Esophagus mucosa (tissue), 1 donor: ENCODE measurements at places on chromosomes 13 and 19. TPM values are rescaled to one million over a fixed set of nuclear protein-coding genes. Genes with fewer than 3 reads are reported as not detected.

The COX7A1 gene
- 3.5 TPM for total RNA-seq

The ZNF723 gene
- total RNA-seq: not detected

The ZNF20 gene
- 1.7 TPM for total RNA-seq

The ZNF420 gene
- total RNA-seq: 4.2 TPM

The MIR17HG gene
- 3.5 TPM for total RNA-seq

The SIGLEC8 gene
- total RNA-seq: not detected

The ZNF490 gene
- total RNA-seq: 5.2 TPM

The ZNF560 gene
- not detected for total RNA-seq

The ZNF382 gene
- 0.72 TPM for total RNA-seq

The RPL18 gene
- total RNA-seq: 1,668 TPM

The RNF17 gene
- not detected for total RNA-seq

The PTGER1 gene
- total RNA-seq: 0.44 TPM

The SKA3 gene
- 7.7 TPM for total RNA-seq

The ZNF835 gene
- 0.04 TPM for total RNA-seq

The KIR2DL1 gene
- total RNA-seq: not detected

DNA sequence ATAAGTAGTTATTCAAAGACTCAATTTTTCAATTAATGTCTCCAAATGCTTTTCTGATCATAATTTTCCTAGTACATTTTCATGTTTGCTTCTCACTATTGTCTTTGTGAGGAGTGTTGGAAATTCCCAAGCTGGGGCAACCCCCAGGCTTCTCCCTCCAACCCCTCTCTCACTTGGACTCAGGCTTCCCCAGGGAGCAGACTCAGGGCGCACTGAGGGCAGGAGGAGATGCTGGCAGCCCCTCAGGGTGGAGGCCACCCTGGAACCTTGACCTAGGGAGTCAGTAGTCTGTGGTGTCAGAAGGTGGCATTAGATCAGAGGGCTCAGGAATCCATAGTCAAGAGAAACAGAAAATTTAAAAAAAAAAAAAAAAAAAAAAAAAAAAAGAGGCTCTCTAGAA is 86.5 kb upstream of the IRS2 start:
- ATAC-seq: no peak

GRCh38 chr13:61857198-61857597 is 441.5 kb upstream of the PCDH20 start:
- ATAC-seq: no peak

- ATAC-seq: no peak
These were observed 39.1 kb downstream of the PCDH8 start for GRCh38 chr13:52809310-52809769.

DNA sequence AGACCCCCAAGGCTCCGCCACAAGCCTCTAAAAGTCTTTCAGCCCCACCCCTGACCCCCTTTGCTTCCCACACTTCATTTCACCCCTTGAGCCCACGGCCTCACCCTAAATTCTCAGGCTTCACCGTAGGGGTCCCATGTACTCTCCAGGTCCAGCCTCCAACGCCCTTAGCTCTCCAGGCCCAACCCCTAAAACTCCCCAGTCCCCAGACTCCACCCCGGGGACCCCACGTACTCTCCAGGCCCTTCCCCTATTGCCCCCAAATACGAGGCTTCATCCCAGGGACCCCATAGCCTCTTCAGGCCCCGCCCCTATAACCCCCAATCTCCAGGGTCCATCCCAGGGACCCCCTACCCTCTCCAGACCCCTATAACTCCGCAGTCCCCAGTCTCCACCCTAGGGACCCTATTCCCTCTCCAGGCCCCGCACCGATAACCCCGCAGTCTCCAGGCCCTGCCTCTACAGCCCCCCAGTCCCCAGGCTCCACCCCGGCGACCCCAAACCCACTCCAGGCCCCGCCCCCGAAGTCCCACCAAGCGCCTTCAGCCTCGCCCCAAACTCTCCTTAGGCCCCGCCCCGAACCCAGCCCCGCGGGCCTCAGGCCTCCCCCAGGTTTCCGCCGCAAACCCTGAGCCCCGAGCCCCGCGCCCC is 619 bp downstream of the MED16 start:
- peak; percentile 28 for ATAC-seq

- ATAC-seq: no peak
These were observed 113.0 kb upstream of the ARGLU1 start for GRCh38 chr13:106680796-106681472.

GRCh38 chr13:46968450-46968849 is 71.6 kb upstream of the HTR2A start:
- no peak for ATAC-seq

- ATAC-seq: no peak
These were observed 4.6 kb upstream of the ZNF414 start for GRCh38 chr19:8518536-8518935.

GRCh38 chr19:31678421-31678820 is 329.2 kb upstream of the TSHZ3 start:
- ATAC-seq: no peak

DNA sequence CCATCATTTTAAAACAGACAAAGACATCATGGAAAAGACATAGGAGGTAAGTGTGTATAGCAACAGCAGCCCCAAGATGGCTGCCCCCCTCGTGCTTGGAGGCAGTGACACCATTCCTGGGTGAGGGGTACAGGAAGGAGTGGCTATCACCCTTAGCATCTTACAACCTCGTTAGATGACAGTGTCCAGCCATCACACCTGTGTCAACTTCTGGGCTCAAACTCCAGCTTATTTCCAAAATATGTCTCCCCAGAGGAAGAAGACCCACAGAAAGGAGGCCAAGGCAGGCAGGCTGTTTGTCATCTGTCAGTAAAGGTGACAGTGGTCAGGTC is 27.5 kb downstream of the EPS15L1 start:
- no peak for ATAC-seq

DNA sequence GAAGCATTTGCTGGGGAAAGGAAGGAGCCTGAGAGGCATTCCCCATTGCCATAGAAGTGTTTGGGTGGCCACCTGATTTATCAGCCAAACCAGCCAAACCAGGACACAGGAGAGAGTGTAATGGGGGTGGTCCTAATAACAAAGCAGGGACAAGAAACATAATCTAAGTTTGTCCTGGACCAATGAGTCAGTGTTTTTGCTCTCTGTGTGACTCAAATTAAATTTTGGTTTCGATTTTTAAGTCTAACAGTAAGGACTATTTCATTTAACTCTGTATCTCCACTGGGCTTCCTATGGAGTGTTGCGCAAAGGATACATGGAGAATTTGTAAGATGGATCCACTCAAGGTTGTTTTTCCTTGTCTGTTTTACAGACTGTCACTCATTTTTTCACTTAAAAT is 19.5 kb upstream of the TRPC4 start:
- no peak for ATAC-seq

GRCh38 chr19:50051964-50052363 is 26.2 kb downstream of the ZNF473 start:
- no peak for ATAC-seq

- no peak for ATAC-seq
These were observed 150.6 kb downstream of the GPC6 start for GRCh38 chr13:93377196-93377595.

GRCh38 chr19:58154679-58155648 is 4.4 kb upstream of the ZNF329 start:
- peak; percentile 96 for ATAC-seq

- no peak for ATAC-seq
These were observed 17.1 kb upstream of the CD33 start for GRCh38 chr19:51207747-51208146.

DNA sequence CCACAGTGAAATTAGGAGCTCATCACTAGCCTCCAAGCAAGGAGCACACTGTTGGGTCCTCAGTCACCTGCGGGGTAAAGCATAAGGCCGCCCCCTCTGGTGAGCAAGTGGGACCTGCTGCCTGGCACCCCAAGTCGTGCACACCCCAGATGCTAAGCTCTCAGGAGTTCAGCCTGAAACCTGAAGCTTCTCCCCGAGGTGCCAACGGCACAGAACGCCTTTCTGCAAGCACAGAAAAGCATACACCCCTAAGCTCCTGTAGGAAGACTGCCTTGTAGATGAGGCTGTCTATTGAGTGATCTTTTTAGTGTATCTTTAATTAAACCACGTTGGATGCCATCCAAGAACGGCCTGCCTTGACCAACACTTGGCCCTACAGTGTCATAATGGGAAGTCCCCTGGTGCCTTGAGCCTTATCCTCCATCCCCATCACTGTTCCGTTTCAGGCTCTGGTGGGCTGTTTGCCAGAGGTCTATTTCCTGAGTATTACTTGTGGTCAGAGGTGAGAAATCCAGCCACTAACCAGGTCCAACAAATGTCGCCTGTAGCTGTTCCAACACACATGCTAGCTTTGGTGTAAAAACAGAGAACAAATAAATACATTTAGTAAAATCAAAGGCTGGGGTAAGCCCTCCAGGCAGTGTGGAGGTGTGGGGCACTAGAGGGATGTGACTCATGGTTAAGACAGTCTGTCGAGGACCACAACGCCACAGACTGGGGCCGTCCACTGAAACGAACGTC is 44.8 kb downstream of the C13orf42 start:
- peak; percentile 28 for ATAC-seq

DNA sequence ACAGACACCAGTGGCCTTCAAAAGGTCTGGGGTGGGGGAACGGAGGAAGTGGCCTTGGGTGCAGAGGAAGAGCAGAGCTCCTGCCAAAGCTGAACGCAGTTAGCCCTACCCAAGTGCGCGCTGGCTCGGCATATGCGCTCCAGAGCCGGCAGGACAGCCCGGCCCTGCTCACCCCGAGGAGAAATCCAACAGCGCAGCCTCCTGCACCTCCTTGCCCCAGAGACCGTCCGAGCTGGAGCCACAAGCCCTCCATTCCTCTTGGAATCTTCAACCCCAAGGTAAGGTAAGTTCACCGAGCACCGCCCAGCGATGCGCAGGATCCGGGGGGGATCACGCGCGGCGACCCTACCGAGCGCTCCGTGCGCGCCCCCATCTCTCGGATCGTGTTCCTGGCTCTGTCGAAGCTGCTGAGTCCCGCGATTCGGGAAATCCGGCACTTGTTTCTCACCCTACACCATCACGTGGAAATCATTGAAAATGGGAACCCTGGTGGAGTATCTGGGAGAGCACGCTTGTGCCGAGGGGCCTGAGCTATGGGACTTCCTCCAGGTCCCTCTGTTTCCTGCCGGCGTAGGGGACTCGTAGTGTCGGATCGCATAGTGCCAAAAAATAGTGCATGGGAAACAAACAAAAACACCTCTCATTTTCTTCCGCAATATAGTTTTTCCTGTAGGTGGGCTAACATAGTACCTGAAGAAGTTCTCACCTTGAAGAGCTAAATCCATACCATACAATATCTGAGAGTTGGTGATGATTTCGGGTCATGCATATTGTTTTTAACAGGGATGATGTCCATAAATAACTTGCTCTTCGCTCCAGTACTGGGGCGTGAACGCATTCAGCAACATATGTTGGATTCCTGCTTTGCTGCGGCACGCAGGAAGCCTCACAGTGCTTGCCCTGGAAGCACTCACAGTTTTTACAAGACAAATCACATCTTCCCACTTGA is 9.3 kb downstream of the PDX1 start:
- ATAC-seq: no peak
